ENCODE measurements at places on chromosomes 16 and 17. TPM values are rescaled to one million over a fixed set of nuclear protein-coding genes. Genes with fewer than 3 reads are reported as not detected.

The CLEC10A gene
- not detected for total RNA-seq

The AIPL1 gene
- under 0.01 TPM for total RNA-seq

The PMP22 gene
- total RNA-seq = 2.6 TPM

The TLCD2 gene
- 4.5 TPM for total RNA-seq

The TNRC6A gene
- total RNA-seq = 17.8 TPM

The CTRB2 gene
- not detected for total RNA-seq

The KRT33B gene
- total RNA-seq = 0.79 TPM

The HOXB1 gene
- under 0.01 TPM for total RNA-seq

The ASPA gene
- total RNA-seq = not detected

The C17orf107 gene
- 8.3 TPM for total RNA-seq

The ZFP3 gene
- total RNA-seq = 0.53 TPM

The CEP295NL gene
- 0.13 TPM for total RNA-seq

The LPO gene
- not detected for total RNA-seq

The CDH3 gene
- 564 TPM for total RNA-seq

Measured in bronchial epithelial cell (primary cell).